ENCODE measurements at places on chromosomes 6 and 20.

GRCh38 chr6:27865850-27866356 is 46.3 kb downstream of the OR2B2 start:
- no peak for DNase-seq

GRCh38 chr20:4136078-4136966 is 121.0 kb upstream of the RNF24 start:
- no peak for DNase-seq

GRCh38 chr6:94278146-94278545 is 858.8 kb upstream of the EPHA7 start:
- no peak for DNase-seq

DNA sequence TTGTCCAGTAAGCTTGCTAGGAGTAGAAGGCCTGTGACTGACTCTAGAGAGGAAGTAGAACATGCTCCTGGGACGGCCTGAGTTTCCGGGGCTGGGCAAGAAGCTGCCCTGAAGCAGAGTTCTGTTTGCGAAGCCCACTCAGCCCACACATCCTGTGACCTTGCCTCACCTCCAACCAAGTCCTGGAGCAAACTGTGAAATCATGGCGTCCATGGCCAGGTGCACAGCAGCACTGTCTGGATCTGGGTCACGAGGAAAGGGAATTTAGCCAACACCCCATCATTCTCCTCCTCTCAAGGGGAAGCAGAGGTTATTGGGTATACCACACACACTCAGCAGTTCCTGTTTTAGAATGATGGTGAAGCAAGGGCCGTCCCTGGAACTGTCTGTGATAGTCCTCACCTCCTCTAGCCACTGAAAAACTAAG is 87.5 kb downstream of the CRYBG1 start:
- DNase-seq, result peak; percentile 12

- DNase-seq, result no peak
Observed at GRCh38 chr6:27433714-27434113, 39.2 kb downstream of the ZNF184 start.

GRCh38 chr6:99276747-99277146 is 72.7 kb downstream of the FAXC start:
- no peak for DNase-seq

GRCh38 chr6:157216570-157216969 is 106.7 kb downstream of the TMEM242 start:
- DNase-seq, result no peak

DNA sequence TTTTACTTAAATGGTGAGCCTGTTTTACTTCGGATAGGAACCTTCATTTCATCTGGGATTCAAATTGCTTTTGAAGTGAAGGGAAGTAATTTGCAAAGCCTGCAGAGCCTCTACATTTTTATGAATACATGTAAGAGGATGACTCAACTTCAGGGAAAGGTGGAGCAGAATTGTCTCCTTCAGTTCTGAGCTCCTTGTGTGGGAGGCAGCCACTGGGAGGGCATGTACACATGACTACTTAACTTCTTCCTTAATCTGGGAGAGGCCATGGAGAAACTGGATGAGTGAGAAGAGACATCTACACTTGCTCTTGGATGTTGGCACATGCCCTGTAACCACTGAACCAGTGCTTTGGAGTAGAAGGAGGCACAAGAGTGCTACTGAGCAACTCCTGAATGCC is 145.1 kb upstream of the NRSN1 start:
- no peak for DNase-seq

DNA sequence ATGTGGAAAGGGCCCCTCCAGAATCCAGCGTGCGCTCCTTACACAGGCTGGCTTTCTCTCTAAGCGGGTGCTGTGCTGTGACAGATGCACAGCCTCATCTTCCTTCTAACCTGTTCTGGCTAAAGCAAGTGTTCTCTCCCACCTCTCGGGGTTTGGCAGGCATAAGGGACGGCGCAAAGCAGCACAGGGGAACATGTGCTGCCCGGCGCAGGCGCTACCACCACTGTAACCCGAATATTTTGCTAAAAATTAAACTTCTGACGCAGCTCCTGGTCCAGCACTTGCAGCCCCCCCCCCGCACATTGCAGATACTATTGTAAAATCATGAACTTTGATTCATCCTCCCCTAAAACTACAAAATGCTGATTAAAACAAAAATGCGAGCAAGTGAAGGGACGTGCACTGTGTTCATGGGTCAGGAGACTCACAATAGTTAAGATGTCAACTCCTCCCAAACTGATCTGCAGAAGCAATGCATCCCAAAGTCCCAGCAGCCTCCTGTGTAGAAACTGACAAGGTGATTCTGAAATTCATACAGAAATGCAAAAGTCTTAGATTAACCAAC is 43.0 kb downstream of the TAF4 start:
- DNase-seq, result no peak
